ENCODE measurements at places on chromosomes 5 and 9.

- no peak for DNase-seq
Measured at GRCh38 chr9:86626802-86627201, 272.6 kb upstream of the TUT7 start.

DNA sequence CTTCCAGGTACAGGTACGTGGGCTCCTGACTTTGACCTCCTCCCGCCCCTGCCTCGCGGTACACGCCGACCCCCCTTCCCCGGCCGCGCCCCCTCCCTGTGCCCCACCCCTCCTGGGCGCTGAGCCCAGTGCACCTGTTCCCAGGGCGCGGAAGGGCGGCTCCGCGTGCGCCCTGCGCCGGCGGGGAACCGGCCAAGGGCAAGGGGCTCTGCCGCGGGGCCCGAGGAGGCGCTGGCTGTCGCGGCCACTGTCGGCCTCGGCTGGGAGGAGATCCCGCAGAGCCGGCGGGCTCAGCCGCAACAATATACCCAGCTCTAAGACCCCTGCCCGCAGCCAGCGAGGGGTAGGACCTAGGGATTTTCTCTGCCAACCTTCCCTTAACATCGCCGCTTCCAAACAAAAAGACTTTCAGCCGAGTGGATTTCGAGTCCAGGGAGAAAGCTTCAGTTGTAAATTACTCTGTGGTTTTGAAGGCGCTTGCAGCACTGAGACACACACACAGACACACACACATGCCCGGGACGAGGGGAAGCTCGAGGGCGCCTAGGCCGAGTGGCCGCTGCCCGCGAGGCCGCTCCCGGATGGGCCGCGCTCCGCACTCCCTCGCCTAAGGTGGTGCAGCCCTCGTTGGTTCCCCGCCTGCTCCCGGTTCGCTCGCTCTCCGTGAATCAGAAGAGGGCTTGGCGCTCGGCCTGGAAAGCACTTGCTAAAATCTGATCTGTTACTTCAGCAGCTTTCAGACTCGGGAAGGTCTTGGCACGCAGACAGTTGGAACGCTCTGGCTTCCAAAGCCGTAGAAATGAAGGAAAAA lies 1.2 kb downstream of the FGF18 start:
- no peak for DNase-seq

GRCh38 chr9:27367921-27368315 lies 71.0 kb upstream of the EQTN start:
- no peak for DNase-seq

GRCh38 chr9:104088416-104088815 lies 5.7 kb upstream of the SMC2 start:
- DNase-seq = peak; percentile 2

- DNase-seq = no peak
Measured at GRCh38 chr5:53749621-53750020, 189.2 kb downstream of the NDUFS4 start.

DNA sequence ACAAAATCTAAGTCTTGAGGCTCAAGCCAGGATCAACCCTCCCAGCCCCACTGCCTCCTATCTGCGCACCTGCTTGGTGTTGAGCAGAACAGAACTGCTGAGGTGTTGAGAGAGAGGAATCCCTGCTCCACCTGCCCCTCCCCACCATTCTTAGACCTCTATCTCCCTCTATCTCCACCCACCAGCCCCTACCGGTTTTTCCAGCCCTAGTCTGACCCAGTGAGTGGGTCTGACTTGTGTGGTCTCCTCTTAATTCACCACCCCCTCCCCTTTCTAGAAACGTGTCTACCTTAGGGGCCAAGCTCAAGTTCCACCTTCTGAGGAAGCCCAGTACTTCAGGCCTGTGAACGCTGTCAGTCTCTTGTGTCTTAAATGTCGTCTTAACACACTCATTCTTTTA lies 93.7 kb downstream of the ARHGAP26 start:
- DNase-seq = no peak
